Cardiac fibroblast (primary cell): ENCODE measurements at places on chromosomes 13 and 19.

DNA sequence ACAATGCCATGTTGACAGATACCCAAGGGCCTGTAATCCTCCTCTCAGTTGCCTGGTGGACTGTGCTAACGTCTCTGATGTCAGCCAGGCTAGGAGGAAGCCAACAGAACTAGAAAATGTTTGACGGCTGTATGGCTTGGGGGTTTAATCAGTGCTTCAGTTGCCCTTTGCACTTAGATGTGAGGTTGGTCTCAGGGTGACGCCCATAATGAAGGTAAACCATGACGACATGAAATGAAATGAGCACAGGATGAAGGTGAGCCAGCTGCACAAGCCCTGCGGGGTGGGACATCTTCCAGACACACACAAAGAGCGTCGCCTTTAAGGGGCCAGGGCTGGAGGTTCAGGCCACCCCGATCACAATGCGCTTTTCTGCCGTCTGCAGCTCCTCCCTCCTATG lies 127.2 kb downstream of the CRYL1 start:
- DNase-seq, result no peak

- DNase-seq, result no peak
Measured at GRCh38 chr13:35703061-35703460, 226.6 kb upstream of the MAB21L1 start.

GRCh38 chr13:98315466-98315865 lies 138.4 kb upstream of the RNF113B start:
- DNase-seq, result peak; percentile 63

- no peak for DNase-seq
Measured at GRCh38 chr13:77760893-77761292, 63.4 kb downstream of the SLAIN1 start.

- no peak for DNase-seq
Measured at GRCh38 chr13:94454906-94455305, 24.6 kb downstream of the DCT start.

DNA sequence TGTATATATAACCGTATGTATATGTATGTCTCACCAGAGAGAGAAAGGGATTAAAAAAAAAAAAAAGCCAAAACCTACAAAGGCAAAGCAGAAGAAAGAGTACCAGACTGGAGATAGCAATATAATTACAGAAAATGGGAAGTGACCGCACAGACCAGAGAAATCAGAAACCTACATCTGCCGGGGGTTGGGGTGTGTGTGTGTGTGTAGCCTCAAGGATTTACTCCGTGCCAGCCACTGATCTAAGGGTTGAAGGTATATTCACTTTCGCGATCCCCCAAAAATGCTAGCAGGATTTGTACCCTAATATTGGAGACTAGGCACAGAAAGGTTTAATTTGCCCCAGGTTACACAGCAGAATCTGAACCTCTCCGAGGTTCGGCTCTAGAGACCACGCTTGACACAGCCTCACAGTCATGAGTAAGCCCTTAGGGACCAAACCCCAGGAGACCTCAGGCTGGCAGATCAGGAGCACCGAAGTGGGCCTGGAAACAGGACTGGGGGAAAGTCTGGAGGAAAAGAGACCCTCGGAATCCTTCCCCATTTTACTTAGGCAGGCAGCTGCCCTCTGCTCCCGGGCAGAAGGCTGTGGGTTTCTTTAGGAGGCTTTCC lies 14.8 kb downstream of the ARL11 start:
- DNase-seq, result no peak
